H4 (cell line): ENCODE measurements at places on chromosomes 12 and 14.

DNA sequence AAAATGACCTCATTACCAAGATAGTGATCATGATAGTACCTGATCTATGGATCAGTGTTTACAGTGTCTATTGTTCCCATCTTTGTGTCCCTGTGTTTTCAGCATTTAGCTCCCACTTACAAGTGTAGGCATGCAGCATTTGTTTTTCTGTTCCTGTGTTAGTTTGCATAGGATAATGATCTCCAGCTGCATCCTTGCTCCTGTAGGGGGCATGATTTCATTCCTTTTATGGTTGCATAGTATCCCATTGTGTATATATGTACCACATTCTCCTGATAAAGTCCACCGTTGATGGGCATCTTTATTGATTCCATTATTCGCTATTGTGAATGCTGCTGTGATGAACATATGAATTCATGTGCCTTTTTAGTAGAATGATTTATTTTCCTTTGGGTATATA, 215.4 kb upstream of the NAV3 start:
- DNase-seq = peak; percentile 10

DNA sequence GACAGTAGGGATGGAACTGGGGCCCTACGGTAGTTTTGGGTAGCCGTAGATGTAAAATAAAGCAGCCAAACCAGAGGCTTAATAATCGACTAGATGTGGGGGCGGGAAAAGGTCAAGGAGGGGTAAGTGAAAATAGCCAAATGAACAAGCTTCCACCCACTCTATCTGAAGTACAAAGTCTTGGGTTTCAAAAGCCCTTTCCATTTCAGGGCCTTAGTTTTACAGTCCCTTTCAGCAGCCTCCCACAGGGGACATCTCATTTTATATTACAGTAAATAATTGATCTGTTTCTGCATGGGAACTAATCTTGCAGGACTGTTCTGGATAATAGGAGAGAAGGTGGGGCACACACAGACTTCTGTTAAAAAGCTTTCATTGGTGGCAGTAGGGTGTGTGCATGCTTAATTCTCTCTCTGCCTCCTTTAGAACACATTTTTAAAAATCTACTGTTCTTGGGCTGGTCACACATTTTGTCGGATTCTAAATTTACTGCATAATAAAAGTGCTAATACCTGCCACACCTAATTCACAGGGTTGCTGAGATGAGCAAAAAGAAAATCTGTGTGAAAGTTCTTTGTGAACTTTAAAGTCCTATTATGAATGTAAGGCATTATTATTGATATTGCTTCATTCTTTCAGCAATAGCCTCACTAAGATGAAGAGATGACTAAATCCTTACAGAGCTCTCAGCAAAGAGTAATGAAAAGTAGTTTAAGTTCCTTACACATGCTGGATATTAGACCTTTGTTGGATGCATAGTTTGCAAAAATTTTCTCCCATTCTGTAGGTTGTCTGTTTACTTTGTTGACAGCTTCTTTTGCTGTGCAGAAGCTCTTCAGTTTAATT, 104.6 kb downstream of the ITPR2 start:
- DNase-seq = no peak

DNA sequence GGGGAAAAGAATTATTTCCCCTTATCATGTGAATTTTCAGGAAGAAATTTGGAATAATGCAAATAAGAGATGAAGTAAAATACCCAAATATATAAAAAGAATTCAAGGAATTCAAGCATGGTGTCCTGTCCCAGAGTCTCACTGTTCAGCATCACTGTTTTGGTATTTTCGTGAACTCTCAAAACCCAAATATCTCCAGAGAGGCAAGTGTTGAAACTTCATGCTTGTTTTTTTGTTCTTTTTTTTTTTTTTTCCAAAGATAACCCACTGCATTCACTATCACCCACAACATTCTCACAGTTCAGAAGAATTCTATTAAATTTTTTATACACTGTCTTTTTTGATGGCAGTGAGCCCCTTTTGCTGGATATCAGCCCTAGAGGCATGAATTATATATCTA, 354.9 kb downstream of the DIO2 start:
- DNase-seq = no peak

- DNase-seq = no peak
Measured at GRCh38 chr12:22256041-22256441, 78.5 kb downstream of the ST8SIA1 start.

- DNase-seq = no peak
Measured at GRCh38 chr12:6643569-6644256, 3.5 kb downstream of the ACRBP start.

GRCh38 chr12:132477017-132477702, 12.8 kb upstream of the FBRSL1 start:
- DNase-seq = no peak

GRCh38 chr12:104049278-104049902, 597 bp downstream of the GLT8D2 start:
- no peak for DNase-seq

DNA sequence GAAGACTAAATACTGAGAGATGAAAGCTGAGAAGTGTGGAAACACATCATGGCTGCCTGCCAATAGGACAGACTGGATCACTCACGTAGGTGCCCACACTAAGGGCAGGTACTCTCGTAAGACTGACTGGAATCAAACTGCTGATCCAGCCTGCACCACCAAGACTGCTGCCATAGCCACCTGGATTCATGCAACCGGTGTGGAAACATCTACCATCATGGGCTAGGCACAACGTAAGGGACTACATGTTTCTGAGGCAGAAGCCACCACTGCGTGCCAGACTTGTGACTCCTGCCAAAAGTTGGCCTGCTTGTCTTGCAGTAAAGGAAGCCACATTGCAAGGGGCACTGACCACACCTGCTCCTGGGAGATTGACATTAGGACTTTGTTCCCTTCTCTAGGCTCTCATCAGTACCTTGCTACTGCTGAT, 3.8 kb downstream of the POMT2 start:
- DNase-seq = no peak

GRCh38 chr12:46803517-46803916, 22.3 kb downstream of the SLC38A4 start:
- no peak for DNase-seq

DNA sequence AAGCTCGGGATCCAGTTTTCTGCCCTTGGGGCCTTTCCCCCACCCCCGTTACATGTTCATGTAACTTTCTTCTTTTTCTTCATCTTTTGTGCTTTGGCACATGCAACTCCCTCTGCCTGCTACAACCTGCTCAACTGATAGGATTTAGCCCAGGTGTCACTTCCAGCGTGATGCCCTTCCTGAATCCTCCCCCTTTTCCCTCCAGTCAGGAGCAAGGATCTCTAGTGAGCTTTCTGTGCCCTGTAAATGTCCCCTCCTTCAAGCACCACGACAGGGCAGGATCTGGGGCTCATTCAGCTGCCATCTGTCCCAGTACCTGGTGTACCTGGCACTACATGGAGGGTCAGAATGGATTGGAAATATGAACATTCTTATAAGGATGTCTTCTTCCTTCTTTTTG, 15.3 kb downstream of the PELI2 start:
- no peak for DNase-seq

GRCh38 chr12:124742678-124743077, 121.0 kb downstream of the SCARB1 start:
- no peak for DNase-seq

DNA sequence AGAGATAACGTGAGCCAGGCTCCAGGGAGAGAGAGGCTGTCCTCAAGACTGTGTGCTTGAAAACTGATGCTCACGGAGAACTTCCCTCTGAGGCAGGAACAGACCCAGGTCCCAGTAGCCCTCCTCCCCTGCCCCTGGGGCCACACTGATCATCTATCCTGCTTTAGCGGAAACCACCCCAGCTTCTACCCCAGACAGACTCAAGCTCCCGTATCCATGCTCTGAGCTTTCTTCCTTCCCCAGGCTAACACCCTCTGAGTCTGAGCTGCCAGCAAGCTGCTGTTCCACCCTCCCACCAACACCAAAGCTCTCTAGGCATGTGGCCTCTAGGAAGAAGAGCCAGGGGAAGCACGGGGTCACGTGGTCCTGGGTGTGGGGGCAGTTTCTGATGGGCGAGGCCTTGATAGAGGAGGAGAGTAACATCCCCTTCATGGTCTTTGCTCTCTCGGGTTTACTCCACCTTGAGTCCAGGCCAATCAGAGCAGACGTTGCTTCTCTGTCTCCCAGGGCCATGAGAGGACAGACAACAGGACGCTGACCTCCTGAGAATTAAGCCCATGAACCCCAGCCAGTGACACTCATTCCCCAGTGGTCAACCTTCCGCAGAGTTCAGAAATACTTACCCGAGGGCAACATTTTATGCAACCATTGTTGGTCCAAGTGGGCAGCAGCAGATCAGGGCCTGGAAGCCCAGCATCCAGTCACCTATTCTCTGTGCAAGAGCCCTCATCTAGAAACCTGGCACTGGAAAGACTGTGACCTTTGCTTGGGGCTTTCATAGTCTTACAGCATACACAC, 1.4 kb downstream of the PCK2 start:
- peak; percentile 62 for DNase-seq

GRCh38 chr12:50784501-50784900, 20.6 kb downstream of the ATF1 start:
- DNase-seq = no peak

DNA sequence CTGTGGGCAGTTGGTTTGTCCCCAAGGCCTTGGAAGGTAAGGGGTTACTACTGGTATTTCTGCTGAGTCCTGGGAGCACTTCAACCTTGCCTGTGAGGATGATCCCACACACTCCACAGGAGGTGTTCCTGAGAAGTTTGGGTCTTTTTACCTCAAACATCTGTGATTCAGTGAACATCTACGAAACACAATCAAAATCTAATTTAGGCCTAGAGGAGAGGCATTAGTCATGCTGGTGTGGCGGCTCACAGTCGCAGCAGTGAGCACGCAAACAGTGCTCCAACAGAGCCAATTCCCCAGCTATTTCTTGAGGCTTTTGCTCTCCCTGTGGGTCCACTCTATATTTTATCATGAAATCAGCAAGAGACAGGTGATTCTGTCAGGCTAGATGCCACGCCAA, 107.6 kb downstream of the APAF1 start:
- peak; percentile 57 for DNase-seq

GRCh38 chr12:98018836-98019235, 496.6 kb upstream of the TMPO start:
- no peak for DNase-seq

GRCh38 chr12:85085066-85085465, 48.9 kb downstream of the LRRIQ1 start:
- no peak for DNase-seq

GRCh38 chr12:109737631-109738030, 24.0 kb downstream of the FAM222A start:
- DNase-seq = no peak

DNA sequence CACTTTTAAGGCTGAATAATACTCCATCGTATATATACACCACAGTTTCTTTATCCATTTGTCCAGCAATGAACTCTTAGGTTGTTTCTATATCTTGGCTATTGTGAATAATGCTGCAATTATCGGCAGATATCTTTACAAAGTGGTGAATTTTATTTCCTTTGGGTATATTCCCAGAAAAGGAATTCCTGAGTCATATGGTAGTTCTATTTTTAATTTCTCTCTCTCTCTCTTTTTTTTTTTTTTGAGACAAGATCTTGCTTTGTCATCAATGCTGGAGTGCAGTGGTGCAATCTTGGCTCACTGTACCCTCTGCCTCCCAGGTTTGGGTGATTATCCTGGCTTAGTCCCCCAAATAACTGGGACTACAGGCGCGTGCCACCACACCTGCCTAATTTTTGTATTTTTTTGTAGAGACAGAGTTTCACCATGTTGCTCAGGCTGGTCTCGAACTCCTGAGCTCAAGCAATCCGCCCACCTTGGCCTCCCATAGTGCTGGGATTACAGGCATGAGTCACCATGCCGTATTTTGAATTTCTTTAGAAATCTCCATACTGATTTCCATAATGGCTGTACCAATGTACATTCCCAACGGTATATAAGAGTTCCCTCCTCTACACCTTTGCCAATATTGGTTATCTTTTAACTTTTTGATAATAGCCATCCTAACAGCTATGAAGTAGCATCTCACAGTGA, 98.4 kb downstream of the EFCAB11 start:
- DNase-seq = peak; percentile 39

GRCh38 chr12:45216230-45216982, 511 bp downstream of the ANO6 start:
- no peak for DNase-seq

DNA sequence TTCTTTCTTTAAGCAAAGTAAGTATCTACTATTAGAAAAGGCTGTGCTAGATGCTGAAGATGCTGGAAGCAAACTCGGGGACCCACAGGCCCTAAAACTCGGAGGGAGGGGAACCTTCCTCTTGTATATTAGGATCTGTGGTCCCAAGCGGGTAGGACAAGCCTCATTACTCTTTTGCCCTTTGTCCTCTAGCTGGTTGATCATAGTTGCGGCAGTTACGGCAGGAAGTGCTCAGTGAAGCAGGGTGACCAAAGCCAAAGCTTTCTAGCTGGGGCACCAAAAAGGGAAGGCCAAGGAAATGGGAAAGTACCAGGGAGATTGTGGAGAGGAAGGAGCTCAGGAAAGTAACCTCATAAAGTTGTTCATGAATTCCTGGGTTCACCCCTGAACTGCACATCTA, 76.3 kb downstream of the SCFD1 start:
- DNase-seq = no peak

- DNase-seq = no peak
Measured at GRCh38 chr14:103727313-103727980, 11.8 kb downstream of the ZFYVE21 start.

- DNase-seq = no peak
Measured at GRCh38 chr12:75020068-75020557, 189.5 kb downstream of the KCNC2 start.

- no peak for DNase-seq
Measured at GRCh38 chr12:32043928-32044549, 62.6 kb upstream of the BICD1 start.

DNA sequence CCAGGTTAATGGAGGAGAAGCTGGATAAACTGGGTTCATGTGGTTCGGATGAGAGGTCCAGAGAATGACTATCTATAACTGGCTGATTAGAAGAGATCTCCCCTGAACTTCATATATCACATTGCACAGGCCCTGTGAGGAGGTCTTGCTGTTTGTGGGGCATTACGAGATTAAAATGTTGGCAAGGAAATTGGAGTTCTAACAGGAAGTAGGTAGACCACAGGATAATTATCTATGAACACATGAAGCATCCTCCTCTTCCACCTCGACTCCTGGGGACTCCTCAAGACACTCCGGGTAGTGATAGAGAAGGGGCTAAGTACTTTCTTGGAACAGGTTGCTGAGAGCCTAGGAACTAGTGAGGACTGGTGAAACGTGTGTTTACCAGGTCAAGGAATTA, 418.8 kb downstream of the KCNH5 start:
- DNase-seq = no peak
